ENCODE measurements at places on chromosomes 1 and 21. TPM values are rescaled to one million over a fixed set of nuclear protein-coding genes. Genes with fewer than 3 reads are reported as not detected.

The HNRNPR gene
- 187 TPM for total RNA-seq

The COL11A1 gene
- total RNA-seq: 27.5 TPM

The EFHD2 gene
- total RNA-seq: 44.1 TPM

The NBPF11 gene
- total RNA-seq: 21.1 TPM

The HSD3B1 gene
- total RNA-seq: not detected

The KCNE2 gene
- total RNA-seq: 1.4 TPM

The OR2L3 gene
- not detected for total RNA-seq

GRCh38 chr1:116390195-116390594 lies 17.2 kb downstream of the ATP1A1 start:
- no peaks in the 10 kb centered on the region for H3K27me3 ChIP-seq
- no peak overlapping the region for H3K27ac ChIP-seq
- no peak for DNase-seq
- peaks cover 5% of the 10 kb centered on the region for H3K4me1 ChIP-seq
- peaks cover 98% of the 10 kb centered on the region for H3K36me3 ChIP-seq

DNA sequence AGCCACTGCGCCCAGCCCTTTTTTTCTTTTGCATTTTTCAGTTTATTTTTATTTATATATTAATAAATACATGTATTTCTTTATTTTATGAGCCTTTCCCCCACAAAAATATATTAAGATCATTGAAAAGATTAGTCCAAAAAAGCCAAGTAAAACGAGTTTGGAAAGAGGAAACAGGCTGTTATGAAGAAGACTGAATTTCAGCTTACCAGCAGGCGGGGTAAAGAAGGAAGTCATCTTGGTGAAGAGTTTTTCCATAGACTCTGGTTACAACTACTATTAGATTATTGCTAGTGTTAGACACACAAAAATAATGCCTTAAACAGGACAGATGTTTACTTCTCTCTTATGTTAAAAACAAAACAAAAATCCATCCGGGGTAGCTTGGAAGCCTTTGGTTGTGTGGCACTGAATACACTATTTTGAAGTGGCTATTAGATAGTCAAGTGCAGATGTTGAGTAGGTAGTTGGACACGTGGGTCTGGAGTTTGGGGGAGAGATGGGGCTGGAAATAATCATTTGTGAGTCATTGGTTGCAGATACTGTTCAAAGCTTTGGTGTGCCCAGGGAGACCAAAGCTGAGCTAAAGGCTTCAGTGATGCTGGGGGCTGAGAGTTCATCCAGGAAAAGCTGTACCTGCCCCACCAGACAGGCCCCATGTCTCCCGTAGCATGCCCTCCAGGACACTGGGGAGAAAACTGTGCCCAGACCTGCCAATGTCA lies 8.7 kb upstream of the LRRC71 start:
- H3K4me1 ChIP-seq: no peaks in the 10 kb centered on the region
- no peak overlapping the region for H3K27ac ChIP-seq
- H3K27me3 ChIP-seq: no peaks in the 10 kb centered on the region
- no peak overlapping the region for H3K4me3 ChIP-seq
- no peaks in the 10 kb centered on the region for H3K36me3 ChIP-seq

DNA sequence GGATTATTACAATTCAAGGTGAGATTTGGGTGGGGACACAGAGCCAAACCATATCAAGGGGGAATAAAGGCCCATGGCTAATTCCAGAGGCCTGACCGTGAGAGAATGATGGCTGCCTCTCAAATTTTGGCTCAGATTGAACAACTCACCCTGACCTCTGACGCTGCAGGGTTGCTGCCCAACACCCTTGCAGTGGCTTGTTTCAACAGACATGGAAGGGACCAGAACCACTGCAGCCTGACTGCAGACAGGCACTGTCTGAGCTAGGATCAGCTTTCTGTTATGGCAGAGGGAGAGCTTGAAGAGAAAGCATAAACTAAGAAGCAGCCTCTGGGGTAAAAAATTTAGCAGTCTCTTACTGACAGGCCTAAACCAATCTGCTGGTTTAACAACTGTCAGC lies 90.2 kb upstream of the GADD45A start:
- DNase-seq: no peak
- no peaks in the 10 kb centered on the region for H3K4me1 ChIP-seq
- H3K27ac ChIP-seq: no peak overlapping the region
- no peaks in the 10 kb centered on the region for H3K27me3 ChIP-seq

GRCh38 chr1:239558559-239558958 lies 172.2 kb downstream of the CHRM3 start:
- H3K4me3 ChIP-seq: no peak overlapping the region
- H3K27me3 ChIP-seq: no peaks in the 10 kb centered on the region
- no peak for DNase-seq
- no peaks in the 10 kb centered on the region for H3K36me3 ChIP-seq
- H3K27ac ChIP-seq: no peak overlapping the region

DNA sequence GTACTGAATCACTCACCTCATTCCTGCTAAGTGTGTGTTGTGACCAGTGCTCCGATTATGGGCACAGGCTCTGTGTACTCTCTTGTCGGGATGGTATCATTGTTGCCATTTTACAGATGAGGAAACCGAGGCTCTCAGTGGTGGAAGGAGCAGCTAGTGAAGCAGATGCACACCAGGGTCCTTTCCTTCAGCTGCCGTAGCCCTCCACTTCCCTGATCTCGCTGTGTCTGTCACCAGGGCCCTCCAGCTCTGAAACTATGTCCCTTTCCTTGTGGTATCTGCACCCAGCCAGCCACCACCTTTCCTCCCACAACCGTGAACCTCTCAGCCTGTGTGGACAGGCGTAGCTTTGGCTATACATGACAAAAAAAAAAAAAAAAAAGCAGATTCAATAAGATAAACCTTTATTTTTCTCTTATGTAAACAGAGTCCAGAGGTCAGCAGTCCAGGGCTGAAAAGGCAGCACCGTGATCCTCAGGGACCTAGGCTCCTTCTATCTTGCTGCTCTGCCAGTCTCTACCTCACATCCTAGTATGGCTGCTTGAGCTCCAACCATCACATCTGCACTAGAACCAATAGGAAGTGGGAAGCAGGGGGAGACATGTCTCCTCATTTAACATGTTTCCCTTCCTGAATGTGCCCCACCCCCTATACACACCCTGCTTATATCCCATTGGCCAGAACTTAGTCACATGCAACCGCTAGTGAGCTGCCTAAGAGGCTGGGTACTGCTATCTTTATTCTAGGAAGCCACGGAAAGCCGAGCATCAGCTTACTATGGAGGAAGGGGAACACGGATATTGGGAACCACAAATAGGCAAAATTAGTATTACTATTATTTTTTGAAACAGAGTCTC lies 44.3 kb downstream of the TMEM51 start:
- H3K27ac ChIP-seq: no peak overlapping the region
- H3K4me3 ChIP-seq: peak overlapping the region; percentile 53

DNA sequence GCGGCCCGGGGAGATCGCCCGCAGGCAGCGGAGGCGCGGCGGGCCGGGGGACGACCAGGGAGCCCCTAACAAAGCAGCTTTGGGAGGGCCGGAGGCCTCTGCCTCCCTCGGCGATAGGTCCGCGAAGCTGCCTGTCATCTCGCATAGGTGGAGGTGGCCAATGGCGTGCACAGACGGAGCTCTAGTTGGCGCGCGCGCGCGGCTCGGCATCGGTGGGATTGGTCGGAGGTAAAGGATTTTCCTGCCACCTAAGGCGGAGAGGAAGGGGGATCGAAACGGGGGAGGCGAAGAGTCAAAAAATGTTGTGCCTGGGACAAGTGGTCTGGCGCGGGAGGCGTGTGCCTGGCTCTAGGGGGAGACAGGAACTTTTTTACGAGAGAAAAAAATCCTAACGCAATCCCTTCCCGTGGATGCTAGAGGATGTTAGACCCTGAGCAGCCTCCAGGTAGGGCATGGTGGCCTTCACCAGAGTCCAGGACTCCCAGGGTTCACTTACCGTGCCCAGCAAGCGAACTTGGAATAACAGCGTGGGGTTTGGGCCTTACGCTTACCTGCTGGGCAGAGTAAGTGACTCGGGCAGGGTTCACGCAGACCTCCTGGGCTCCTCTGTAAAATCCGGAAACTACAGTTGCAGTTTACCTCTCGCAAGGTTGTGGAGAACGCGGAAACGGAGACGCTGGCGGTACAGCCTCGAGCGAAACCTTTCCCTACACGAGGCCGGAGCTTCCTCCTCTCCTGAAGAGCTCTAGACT lies 99.9 kb upstream of the SOD1 start:
- no peaks in the 10 kb centered on the region for H3K36me3 ChIP-seq
- H3K27ac ChIP-seq: peak overlapping the region; percentile 97
- peaks cover 12% of the 10 kb centered on the region for H3K27me3 ChIP-seq
- peak; percentile 100 for DNase-seq
- H3K4me1 ChIP-seq: peaks cover 22% of the 10 kb centered on the region

GRCh38 chr1:71649608-71650007 lies 568.8 kb upstream of the ZRANB2 start:
- DNase-seq: no peak
- H3K36me3 ChIP-seq: no peaks in the 10 kb centered on the region
- no peaks in the 10 kb centered on the region for H3K27me3 ChIP-seq
